Fibroblast of the aortic adventitia (primary cell): ENCODE measurements at places on chromosomes 5 and 9.

DNA sequence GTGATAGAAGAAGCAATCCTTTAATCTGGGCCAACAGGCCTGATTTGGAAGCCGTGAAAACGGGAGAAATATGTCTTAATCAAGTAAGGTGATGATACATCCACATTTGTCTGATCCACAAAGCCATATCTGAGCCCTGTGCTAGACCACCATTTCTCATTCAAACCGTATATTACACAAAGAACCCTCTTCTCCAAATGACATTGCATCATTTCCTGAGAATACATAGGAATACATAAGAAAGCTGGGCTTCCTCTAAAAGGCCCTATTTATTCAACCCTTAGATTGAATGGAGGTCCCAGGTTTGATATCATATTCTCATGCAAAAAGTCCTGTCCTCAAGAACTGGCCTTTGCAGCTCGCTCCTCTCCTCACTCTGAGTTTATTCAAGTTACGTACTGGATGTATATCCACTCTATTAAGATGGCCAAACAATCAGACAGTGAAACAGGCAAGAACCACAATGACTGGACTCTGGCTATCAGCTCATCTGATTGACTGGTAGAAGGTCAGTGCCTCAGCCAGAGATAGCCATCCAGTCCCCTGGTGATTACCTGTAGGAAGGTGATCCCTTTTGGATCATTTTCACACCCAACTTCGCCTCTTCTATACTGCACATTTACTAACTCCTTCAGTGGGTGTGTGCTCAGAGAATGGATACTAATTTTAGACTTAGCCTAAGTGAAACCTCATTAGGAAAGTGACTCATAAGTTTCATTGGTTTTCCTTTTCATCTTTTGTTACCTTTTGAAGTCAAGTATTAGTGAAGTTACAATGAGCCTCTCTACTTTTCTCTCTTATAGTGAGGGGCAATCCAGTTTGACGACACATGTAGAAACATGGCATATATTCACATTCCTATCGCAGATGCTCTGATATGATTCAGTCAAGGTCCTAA lies 167.6 kb upstream of the WWC1 start:
- no peak for DNase-seq

DNA sequence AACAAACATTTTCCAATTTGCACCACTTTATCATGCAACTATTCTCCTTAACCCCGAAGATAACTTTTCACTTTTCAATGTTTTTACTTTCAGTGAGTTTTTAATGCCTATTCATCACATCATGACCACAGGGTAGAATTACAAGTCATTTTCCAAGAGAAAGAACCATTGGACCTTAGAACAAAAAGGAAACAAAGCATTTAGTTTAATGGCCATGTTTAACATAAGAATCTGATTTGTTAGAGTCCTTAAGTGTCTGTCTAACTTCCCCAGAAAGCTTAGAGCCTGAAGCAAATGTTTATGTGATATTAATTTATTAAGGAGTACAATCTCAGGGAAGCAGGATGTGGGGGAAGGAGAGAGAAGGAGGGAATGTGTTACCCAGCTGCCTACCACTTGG lies 325.8 kb upstream of the RIOK2 start:
- no peak for DNase-seq

DNA sequence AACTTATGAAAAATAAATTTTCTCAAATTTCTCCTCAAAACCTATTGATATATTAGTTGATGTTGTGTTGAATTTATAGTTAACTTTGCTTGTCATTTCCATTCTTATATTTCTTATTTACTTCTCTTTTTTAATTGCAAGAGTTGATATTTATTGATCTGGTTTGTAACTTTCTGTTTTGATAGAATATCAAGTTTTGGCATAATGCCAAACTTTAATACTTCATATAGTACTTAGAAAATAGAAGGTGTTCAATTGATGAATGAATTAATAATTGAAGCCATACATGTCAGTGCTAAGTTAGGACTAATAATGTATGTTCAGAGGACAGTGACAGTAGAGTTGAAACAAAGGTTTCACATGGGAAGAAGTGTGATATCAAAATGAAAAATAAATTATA lies 27.9 kb downstream of the ERCC6L2 start:
- DNase-seq, result peak; percentile 2

DNA sequence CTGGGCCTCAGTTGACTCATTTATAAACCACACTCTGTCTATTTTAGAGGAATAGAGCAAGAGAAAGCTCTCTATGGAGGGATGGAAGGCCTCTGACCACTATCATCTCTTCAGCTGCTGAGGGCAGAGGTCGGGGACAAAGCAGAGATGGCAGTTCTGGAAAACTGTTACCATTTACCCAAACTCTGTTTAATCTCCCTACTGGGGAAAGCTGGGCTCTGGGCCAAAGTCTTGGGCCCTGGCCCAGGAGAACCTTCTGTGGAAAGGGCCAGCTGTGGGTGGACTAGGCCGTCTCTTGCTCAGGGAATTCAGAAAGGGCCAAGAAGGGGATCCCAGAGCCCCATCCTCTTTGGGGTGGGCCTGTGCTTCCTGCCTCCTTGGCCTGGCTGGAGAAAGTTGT lies 100.0 kb downstream of the PSD2 start:
- DNase-seq, result peak; percentile 9

DNA sequence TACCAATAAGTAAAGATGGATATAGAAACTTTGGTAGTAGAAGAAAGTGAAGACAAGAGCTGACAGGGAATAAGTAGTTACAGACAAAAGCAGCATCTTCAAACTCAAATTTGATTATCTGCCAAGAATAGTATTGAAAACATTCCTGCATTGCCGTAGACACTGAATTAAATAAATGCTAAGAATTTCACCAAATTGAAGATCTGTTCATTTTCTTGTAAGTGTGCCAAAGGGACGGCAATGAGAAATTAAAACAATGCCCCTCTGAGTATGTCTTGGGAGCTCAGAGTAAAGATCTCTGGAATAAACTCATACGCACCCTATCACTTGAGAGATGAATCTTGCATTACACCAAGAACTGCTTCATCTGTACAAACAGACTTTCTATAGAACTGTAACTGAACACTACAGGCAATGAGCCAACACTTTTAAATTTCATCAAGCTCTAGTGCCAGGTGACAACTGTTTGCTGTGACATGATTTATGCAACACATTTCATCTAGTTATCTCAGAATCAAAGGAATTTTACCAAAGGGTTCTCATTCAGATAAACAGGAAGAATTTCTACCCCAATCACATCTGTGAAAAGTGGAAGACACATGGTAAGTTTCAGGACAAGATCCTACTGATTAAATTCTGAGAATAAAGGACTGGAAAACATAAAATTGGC lies 66.9 kb downstream of the RFX3 start:
- DNase-seq, result no peak

- DNase-seq, result no peak
These were observed 2.4 kb downstream of the PAIP1 start for GRCh38 chr5:43554497-43554896.

GRCh38 chr5:145557345-145557744 lies 277.8 kb downstream of the PRELID2 start:
- DNase-seq, result no peak

- DNase-seq, result no peak
These were observed 106.2 kb upstream of the EMB start for GRCh38 chr5:50547303-50547702.

GRCh38 chr9:138073808-138074207 lies 196.2 kb downstream of the CACNA1B start:
- no peak for DNase-seq

DNA sequence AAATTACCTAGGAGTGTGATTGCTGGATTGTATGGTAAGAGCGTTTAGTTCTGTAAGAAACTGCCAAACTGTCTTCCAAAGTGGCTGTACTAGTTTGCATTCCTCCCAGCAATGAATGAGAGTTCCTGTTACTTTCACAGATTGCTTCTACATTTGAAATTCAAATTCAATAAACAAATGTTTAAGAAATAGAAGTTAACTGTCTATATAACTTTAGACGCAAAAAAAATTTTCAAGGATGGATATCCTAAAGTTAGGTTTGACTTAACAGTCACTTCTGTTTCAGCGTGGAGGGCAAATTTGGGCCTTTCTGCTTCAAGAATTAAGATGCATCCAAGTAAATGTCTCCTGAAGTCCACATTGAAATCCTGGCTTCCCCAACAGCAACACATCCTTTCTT lies 445.6 kb downstream of the TAF11L14 start:
- DNase-seq, result no peak

DNA sequence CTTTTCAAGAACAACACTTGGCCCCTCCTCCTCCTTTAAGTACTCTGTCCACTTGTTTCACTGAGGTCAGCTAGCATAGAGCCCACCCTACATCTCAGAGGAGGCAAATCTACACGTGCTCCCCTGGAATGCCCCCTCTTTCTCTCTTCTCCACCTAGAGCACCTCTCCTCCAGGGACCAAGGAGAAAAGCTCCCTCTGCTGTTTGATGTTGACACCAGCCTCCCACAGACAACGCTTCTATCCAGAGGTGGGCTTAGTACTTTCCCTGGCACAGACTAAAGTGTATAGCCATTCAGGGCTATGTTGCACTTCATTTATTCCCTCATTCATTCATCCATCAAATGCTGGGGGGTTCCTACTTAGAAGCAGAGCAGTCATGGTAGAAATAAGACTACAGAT lies 68.2 kb upstream of the TAF1L start:
- no peak for DNase-seq

DNA sequence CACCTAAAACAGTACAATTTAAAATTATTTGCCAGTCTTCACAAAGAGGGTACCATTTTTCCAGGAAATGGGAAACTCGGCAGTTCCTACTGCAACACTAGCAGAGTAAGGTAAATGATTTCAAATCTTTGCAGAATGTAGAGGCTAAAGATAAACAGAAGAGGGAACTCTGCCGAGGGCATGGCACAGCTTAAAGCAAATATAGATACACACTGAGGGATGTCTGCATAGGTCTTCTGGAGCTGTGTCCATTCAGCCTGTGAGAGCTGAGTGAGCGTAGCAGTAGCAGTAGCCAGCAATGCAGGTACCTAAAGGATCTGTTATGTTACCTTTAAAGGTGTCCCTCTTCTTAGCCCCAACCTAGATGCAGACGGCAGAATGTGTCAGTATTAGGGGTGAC lies 17.5 kb downstream of the CDKL3 start:
- no peak for DNase-seq

DNA sequence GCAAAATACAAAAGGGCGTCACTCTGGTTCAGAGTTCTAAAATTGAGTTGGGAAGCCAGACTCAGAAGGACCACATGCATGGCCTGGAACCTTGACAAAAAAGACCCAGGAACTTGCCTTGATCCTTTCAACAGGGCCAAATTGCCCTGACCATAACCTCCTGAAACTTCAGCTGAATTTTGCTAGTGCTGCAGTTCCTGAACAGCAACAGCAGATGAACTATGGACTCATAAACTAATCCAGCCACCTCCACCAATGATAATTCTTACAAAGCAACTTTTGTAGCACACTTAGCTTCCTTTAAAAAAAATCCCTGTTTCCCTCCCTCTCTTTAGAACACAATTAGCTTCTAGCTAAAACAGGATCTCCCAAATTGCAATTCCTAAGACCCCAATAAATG lies 155.9 kb downstream of the MAT2B start:
- DNase-seq, result no peak

GRCh38 chr5:33258553-33258952 lies 182.2 kb upstream of the TARS1 start:
- peak; percentile 52 for DNase-seq

- peak; percentile 52 for DNase-seq
These were observed 401.9 kb upstream of the PDE4D start for GRCh38 chr5:60295423-60295822.

DNA sequence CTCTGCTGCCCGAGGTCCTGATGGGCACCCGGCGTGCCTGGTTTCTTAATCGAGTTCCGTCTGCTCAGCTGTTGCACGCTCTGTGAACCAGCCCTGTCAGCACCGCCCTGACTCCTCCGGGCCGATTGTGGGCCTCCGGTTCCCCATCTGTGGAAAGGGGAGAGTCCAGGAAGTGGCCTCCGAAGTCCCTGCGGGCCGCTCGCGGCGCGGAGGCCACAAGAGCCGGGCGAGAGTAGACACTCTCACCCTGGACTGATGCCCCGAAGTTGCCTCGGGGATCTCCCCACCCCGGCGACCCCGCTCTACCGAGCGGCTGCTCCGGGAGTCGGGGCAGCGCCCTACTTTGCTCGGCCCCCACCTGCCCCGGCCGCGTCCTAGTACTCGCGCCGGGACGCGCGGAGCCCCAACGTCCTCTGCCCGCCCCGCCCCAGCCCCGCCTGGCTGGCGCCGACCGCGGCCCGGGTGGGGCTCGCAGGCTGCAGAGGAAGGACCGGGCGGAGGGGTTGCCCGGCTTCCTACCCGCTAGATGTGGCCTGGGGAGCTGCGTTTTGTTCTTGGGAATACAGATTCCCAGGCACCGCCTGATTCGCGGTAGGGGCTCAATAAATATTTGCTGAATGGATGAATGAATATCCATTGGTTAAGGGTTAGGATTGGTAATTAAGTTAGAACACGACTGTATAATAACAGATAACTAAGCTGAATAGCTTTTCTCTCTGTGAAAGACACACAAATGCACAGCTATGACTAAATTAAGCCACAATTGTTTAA lies 935 bp upstream of the ZNF367 start:
- DNase-seq, result peak; percentile 40

GRCh38 chr5:132283423-132284043 lies 10.7 kb upstream of the SLC22A4 start:
- DNase-seq, result peak; percentile 59

DNA sequence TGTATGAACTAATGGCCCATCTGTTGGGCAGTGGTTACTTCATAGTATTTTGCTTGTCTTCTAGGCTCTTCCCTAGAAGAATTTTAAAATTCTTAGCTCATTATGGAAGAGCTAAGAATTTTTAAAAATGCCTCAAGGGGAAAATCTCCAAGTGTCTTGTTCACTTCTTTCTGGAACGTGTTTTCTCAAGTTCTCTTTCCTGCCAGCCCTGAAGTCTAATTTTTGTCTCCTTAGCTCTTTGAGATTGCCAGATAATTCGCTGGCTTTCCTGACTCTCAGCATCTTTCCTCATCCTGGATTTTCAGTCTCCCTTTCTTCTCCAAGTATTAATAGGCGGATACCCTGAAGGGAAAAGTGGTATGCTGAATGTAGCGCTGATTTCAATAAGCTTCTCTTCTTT lies 395.4 kb downstream of the ARRDC3 start:
- DNase-seq, result no peak

- no peak for DNase-seq
These were observed 60.8 kb upstream of the RNU6ATAC start for GRCh38 chr9:134225186-134225585.

DNA sequence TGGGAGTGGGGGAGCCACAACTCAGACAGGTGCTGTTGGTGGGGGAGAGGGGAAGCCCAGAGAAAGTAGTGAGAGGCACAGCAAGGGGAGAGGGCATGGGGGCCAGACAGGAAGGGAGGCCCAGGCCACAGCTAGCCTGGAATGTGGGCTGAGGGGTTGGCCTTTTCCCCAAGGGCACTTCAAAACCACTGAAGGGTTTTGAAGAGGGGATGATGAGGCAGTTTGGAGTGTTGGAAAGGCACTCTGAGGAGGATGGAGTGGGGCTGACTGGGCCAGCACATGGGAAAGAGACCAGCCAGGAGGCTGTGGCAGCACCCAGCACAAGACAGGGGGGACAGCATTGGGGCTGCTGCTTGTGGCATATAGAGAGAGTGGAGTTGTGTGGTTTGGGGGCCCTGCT lies 3.8 kb downstream of the PSD2 start:
- DNase-seq, result no peak
